ENCODE measurements at places on chromosomes 4 and X.
A peak's percentile ranks its signal among the peaks of the same experiment; 100 is the strongest.

- DNase-seq, result no peak
Observed at GRCh38 chr4:24472161-24472510, 112.2 kb downstream of the DHX15 start.

DNA sequence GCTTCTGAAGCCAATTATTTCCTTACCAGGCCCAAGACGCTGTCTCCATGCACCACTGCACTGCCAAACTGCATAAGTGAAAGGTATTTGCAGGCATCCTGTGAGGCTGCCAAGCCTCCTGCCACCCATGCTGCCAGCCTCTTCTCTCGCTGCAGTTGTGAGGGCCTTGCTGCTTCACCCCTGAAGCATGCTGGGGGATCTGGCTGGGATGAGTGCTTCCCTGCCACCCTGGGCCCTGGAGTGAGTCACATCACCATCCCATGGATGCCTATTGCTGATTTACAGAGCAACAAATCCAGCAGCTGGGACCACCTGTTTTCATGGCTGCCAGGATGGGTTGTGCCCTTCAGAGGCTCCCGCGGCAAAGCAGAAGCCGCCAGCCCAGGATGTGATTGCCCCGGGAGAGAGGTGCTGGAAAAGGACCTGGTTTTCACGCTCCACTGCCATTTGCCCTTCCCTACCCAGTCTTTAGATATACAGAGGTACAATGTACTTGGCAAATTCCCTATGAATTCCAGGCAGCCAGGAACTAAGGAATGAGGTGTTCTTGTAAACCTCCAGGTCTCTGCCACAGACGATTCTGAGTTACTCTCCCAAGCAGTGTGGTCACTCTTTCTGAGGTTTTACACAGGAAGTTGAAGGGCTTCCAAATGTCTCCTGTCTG is 41.5 kb upstream of the PTCHD1 start:
- no peak for DNase-seq

DNA sequence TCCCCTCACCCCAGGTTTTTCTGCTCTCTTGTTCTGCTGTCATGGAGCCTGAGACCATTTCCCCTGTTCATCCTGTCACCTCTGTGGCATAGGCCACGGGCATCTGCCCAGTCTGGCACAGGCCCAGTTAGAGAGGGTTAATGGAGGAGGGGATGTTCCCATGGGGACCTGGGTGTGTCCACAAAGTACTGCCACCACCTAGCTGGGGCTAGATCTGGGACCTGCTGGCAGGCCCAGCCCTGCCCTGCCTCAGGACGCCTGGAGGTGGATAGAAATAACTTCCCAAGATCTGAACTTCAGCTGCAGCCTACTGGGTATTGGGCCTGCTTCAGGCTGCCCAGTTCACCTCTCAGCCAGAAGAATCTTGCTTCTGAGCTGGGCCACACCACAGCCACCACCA is 13.5 kb downstream of the EFNB1 start:
- DNase-seq, result no peak

DNA sequence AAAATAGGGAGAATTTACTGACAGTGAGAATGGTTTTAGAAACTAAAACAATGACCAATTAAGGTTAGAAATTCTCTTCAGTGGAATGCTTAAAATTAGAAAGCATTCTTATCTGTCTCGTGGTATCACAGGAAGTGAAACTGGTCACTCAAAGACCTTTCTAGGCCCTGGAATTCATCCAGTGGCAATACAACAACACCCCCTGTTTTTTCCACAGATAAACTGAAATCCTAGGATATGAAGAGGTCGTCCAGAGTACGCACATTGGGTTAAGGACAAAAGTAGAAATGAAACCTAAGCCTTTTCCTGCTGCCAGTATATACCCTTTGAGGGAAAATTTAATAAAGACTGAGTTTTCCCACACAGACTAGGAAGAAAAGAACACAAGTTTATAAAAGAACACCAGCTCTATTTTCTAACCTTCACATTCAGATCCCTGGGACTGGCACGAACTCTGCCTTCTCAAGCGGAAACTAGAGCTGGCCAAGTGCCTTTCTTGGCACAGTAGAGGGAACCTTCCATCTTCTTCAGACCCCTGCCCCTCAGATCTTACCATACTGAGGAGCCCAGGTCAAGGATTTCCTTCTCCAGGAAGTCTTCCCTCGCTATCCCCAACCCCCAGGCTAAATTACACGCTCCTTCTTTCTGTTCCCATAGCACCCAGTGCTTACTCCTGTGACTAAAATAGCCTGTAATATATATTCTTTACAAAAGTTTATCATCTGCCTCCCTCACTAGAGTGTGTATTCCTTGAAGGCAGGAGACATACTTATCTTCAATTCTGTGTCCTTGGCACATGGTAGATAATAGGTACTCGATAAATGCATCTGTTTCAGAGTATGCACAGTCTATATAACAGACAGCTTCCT is 16.9 kb downstream of the LHFPL1 start:
- no peak for DNase-seq

- DNase-seq, result no peak
Observed at GRCh38 chr4:126533146-126533805, 1099.5 kb upstream of the INTU start.

DNA sequence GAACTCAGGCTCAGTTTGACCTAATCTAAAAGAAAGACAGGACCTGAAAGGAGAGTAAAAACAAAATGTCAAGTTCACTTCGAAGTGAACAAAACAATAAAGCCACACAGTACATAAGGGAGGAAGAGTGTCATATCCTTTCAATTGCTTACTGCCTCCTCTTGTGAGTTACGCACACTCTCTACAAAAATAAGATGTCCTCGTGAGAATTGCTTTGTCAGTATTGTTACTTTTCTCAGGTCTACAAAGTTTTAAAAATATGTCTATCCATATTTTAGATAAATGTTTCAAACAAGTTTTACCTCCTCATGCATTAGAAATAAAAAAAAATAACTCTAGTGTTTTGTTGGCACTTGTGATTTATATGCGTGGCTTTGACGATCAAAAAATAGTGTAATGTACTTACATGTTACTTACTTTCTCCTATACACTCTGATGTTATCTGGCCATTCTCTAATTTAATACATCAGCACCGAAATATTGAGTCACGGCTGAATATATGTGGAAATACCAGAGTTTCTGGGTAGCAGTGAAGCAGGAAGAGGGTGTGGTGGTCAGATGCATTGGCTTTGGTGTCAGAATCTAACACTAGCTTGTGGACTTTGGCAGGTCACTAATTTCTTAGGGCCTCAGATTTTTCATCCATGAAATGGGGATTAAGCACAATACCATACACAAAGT is 8.1 kb upstream of the MRPL1 start:
- DNase-seq, result no peak

- no peak for DNase-seq
Observed at GRCh38 chr4:143597276-143597675, 83.8 kb downstream of the SMARCA5 start.

GRCh38 chr4:38855466-38855865 is 1.2 kb downstream of the TLR6 start:
- DNase-seq, result no peak

DNA sequence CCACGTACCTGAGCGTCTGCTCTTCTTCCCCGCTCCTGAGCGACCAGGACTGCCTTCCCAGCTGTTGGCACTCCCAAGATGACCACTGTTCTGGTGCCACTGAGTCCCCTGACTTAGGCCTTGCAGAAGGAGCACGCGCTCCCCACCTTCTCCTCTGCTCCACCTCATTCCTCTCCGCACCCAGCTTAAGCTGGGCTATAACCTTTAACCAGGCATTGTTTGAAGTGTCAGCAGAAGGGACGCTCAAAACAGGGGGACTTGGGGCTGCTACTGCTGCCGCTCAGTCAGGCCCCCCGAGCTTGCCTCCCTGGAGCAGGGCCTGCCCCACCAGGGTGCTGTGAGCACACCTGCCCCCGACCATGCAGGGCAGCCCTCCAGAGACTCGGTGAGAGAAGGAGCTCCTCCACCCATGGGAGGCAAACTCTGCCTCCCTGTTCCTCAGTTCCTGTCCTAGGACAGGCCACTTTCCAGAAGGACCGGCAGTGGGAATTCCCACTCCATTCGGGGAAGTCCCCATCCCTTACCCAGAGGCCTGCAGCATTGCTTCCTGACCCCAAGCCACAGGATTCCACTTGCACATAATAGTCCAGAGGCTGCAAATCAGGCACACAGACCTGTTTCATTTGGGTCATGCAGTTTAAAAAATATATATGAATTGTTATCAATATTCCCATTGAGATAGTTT is 99.7 kb upstream of the ENPP6 start:
- DNase-seq, result no peak

GRCh38 chrX:24999511-24999910 is 16.3 kb downstream of the ARX start:
- DNase-seq, result no peak

DNA sequence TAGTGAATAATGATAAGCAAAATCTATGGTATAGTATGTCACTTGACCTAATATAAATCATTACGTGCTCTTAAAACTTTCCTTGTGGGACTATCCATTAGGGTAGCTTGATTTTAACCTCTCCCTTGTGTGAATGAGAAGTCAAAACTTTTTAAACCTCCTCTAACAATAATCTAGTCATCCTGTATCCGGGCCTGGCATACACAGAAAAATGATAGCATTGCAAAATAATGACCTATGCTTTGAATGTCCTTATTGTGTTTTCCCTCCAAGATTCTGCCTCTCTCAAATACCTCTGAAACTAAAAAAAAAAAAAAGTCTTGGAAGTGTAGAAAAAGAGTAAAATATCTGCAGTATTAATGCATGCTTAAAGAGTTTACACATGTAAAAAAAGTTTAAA is 250.0 kb upstream of the NDST3 start:
- DNase-seq, result no peak

DNA sequence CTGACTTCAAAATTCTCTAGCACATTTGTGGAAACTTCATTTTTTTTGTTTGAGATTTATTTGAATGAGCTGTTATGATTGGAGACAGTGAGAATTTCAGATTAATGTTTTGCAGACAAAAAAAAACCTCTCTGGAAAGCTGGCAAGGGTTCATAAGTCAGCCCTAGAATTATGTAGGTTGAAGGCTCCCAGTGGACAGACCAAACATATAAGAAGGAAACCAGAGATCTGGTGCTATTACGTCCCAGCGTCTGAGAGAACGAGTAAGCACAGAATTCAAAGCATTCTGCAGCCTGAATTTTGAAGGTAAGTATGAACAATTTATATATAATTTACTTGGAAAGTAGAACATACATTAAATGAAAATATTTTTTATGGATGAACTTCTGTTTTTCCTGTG is at the start of gene AGTR2:
TSS of gene AGTR2 (plus strand) at position 234 of the 400 bp plus-strand sequence. CDS start 1,537 bp downstream, outside the sequence.
- no peak for DNase-seq

- no peak for DNase-seq
Observed at GRCh38 chr4:11489453-11490083, 60.9 kb upstream of the HS3ST1 start.

DNA sequence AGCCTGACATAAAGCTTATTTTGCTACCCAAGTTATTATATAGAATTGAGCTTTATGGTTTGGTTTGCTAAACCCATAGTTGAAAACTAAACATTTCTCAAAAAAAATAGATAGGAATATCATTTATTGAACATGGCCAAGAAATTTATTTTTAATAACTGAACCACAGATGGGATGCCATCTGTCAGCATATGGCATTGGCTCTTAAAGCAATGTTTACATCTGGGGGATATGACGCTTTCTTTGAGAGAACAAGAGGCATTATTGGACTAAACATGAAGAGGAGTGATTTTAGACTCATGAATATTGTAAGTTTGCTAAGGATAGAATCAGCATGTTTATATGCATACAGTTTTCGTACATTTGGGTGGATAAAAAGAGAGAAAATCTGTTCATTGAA is 132.6 kb upstream of the SLIT2 start:
- DNase-seq, result no peak

DNA sequence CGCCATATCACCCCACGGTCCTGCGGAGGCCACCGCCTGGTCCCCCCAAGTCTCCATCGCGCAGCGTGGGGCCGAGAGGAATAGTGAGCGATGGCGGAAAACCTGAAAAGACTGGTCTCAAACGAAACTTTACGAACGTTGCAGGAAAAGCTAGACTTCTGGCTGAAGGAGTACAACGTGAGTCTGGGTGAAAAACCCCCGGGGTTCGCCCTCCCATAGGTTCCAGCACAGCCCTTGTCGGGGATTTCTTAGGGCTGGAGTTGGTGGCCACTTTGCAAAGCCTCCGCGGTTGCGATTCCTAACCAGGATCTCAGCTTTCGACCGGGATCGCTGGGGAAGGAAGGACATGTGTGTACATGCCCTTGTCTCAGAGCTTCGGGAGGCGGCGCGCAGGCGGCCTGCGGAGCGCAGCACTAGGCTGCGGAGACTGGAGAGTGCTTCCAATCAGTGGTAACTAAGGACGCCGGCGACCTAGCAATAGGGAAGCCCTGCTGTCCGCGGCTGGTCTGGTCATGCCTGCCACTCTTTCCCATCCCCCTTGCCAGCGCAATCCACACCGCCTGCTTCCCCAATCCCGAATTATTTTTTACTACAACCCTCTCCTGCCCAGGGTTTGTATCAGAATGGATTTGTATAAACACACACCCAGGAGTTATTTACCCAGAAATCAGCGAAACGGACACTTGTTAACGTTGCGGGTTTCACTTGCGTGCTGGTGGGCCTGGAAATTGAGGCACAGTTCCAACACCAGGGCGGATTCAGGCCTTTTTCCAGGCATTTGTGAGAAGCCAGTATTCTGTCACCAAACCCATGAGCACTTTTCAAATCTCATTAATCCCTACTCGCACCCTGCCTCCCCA is 741 bp downstream of the SPATA18 start:
- DNase-seq, result peak; percentile 94

DNA sequence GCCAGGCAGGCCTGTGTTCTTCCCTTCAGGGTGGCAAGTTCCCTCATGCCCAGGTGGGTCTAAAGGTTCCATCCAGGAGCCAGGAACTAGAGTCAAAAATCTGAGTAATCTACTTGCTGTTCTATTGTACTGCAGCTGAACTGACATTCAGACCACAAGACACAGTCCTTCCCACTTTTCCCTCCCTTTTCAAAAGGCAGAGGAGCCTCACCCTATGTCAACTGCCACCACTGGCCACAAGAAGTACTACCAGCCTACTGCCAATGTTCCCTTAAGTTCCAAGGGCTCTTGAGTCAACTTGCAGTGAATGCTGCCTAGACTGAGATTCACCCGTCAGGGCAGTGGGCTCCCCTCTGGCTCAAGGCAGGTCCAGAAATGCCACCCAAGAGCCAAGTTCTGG is 133.5 kb downstream of the FAM47B start:
- DNase-seq, result no peak
